ENCODE measurements at places on chromosomes 3 and 15. TPM values are rescaled to one million over a fixed set of nuclear protein-coding genes. Genes with fewer than 3 reads are reported as not detected.

DNA sequence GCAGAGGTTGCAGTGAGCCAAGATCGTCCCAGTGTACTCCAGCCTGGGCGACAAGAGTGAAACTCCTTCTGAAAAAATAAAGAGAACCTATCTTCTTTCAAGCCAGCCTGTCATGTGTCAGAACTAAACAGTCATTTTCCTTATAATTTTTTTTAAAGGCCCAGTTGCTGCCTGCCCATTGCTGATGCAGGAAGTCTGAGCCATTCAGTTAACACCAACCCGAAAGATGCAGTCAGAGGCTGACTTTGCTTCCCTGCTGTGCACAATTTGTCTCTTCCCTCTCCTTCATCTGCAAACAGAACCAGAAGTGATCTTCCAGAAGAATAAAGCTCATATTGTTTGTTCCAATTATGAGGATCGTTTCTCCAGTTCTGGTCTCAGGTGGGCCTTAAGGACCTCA, 220.6 kb downstream of the SLCO3A1 start:
- DNase-seq, result no peak

DNA sequence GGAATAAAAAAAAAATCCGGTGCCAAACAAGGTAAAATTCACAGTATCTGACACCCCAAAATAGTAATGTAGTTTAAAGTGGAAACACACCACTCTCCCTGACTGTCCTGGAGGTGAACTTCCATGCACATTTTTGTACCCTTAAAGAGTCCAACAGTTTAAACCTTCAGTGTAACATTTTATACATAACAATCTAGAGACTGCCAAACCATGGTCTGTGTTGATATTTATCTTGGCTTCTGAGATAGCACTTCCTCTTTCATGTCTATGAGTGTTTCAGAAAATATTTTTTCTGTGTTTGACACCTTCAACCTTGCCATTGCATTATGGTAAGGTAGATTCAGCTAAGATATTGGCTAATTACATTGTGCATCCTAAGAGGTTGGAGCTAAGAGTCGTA, 13.9 kb downstream of the TMEM45A start:
- DNase-seq, result no peak

DNA sequence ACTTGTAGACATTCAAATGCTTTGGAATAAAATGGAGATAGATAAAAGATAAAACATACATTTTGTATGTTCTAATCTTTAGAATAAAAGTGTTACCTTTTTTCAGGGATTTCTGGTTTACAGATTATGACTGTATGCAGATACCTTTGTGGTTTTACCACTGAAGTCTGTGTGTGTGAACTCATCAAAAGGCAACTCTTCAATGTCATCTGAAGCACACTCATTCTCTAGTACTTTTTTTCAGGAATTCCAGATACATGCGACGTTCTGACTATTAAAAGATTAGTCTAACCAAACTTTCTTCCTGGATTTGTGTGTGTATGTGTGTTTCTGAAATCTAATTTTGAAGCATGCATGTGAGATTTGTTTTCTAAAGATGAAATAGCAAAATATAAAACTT, 188.6 kb downstream of the NLGN1 start:
- DNase-seq, result no peak

DNA sequence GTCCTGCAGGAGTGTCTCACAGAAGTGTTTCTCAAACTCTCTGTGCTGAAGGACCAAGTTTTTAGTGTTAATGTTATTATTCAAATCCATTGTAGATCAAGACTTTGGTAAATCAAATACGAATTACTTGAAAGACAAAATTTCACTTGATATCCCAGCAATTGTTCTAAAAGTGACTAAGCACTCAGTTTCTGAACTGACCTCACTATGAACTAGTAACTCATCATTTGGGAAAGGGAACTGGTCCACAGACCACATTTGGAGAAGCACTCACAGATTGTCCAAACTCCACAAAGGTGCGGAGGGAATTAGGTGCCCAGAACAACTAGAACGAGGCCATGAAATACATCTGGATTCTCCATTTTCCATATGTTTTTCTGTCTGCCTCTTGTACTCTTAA, 25.6 kb downstream of the FAM43A start:
- DNase-seq, result no peak

DNA sequence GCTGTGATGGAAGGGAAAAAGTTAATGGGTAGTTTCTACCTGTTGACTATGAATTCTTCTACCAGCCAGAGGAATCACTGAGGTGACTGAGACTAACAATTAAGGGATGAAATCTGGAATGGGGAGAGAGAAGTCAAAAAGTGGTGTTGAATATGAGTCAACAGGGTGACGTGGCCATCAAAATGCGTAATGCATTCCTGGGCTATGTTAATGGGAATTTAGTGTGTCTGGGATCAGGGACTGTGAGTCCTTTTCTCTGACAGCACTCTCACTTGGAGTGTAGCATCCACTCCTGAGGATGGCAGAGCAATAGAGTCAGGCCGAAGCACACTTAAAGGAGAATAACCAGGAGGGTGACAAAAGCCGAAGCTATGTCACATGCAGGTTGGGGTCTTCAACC, 60.4 kb downstream of the MESD start:
- DNase-seq, result peak; percentile 56

GRCh38 chr3:187718802-187719201, 16.4 kb upstream of the RTP2 start:
- no peak for DNase-seq

- DNase-seq, result no peak
Measured at GRCh38 chr3:70095260-70095659, 95.7 kb downstream of the SAMMSON start.

GRCh38 chr15:34737477-34737876, 17.3 kb downstream of the GJD2 start:
- DNase-seq, result peak; percentile 86

- DNase-seq, result no peak
Measured at GRCh38 chr3:126033765-126034164, 50.2 kb downstream of the SLC41A3 start.

DNA sequence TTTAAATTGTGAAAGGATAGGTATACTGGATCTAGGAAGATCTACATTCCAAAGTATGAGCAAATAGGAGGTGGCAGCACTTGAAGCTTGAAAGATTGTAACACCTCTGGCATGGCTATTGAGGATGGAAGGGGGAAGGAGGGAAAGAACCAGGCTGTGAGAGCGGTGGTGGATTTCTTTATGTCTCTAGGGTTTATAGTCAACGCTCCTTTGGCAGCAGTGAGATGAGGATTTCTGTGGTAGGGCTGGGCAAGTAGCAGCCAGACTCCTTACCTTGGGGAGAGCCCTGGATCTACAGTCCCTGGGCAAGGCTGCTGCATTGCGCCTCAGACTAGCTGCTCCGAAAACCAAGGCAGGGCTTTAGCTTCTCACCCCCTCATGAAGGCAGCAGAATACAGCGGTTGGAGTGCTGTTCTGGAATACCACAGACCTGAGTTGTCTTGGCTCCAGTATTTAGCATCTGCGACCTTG, 53.2 kb downstream of the MEF2A start:
- peak; percentile 14 for DNase-seq

DNA sequence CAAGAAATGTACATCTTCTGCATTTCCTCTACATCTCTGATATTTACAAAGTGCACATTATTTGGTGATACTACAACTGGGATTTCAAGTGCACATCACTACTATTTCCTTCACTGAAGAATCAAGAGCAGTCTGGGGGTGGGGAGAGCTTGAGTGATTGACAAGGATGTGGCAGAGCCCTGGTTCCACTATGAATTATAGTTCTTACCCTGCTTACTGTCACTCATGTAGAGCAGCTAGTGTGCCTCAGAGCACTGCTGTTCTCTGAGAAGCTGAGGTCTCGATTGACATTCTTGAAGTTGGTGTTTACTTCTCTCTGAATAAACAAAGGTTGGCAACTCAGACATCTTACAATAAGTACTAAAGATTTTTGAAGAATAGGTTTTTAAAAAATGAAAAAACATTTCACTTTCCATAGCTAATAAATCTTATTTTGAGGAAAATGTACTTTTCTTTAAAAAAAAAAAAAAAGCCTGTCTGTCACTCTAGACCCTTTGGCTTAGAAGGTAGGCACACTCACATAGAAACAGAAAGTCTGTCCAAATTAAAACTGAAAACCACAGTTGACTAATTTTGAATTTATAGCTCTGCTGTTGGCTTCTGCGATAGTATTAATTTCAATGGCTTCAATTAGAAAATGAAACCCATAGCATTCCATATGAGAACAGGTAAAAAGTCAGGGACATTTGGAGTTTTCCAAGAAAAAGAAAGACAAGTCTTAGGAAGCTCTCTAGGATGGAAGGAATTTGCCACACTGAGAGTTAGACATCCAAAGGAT, 5.6 kb downstream of the GREM1 start:
- DNase-seq, result no peak

DNA sequence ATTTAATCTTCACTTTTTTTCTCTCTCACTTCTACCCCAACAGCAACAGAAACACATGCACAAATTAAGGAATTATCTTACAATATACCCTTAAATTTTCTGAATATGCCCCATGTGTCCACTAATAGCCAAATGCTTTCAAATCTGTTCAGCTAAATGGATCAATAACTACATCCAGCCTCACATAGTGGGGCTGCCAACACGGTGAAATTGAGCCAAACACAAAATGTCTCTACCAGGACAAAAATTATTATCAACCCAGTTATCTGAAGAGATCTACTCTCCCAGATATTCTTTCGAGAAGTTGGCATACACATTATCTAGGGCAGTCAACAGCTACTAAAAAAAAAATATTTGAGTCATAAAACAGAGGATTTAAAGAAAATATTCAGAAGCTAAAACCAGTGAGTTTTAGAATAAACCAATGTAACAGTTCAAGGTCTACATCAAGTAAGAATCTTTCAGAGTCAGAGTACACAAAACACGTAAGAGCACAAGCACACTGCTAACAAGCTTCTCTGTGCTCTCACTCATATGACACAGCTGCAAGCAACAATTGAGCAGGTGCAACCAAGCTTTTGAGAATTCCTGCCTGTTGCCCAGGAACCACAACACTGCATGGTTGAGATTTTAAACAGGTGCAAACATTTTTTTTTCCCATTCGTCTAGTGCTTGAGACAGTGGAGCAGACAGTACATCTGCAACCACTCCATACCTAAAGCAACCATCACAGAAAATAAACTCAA, 247.7 kb downstream of the ZBTB20 start:
- DNase-seq, result peak; percentile 99

DNA sequence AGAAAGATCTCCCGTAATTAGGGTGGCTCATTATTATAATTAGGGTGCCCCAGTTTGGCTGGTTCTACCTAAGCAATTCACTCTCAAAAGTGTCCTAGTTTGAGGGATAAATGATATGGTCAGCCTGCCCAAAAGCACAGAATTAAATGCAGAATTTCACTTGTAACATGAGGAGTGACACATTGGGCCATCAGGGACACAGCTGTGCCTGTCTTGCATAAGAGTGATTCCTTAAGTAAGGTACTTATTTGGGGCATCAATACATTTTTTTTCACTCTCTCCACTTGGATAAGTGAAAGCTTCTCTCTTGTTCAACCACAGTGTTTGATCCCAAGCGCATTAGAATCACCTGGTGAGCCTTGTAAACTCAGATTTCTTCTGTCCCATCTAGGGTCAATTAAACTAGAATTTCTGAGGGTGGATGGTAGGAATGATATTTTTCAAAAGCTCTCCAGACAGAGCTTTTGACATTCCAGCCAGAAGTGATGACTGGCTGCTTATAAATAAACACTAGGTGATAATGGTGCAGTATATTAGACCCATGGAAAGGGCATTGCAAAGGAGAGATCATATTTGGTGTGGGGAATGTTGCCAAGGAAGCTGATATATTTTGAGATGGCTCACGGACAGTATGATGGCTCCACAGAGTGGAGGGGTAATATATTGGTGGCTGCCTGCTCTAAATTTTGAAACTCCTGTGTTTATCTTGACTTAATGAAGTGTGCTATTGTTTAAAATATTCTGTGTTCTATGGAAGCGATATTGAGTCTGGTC, 458.1 kb upstream of the RASGRP1 start:
- DNase-seq, result peak; percentile 69

- DNase-seq, result no peak
Measured at GRCh38 chr3:100902572-100902971, 90.6 kb downstream of the ABI3BP start.

GRCh38 chr3:128277378-128278069, 124.2 kb downstream of the EEFSEC start:
- DNase-seq, result no peak

NAALADL2 gene
- 14.8 TPM for total RNA-seq

SAXO2 gene
- total RNA-seq, result 3.6 TPM

HTR3E gene
- 7.1 TPM for total RNA-seq

CYP11A1 gene
- total RNA-seq, result not detected

STXBP5L gene
- 0.10 TPM for total RNA-seq

ZBED2 gene
- not detected for total RNA-seq

SLC28A1 gene
- total RNA-seq, result not detected

TMEM108 gene
- 20.7 TPM for total RNA-seq

SCN11A gene
- total RNA-seq, result not detected
